ENCODE measurements at places on chromosomes 6 and 20. TPM values are rescaled to one million over a fixed set of nuclear protein-coding genes. Genes with fewer than 3 reads are reported as not detected.

ZNF318 gene
- 18.2 TPM for total RNA-seq

NQO2 gene
- total RNA-seq: 17.0 TPM

RSPH4A gene
- 0.14 TPM for total RNA-seq

DNA sequence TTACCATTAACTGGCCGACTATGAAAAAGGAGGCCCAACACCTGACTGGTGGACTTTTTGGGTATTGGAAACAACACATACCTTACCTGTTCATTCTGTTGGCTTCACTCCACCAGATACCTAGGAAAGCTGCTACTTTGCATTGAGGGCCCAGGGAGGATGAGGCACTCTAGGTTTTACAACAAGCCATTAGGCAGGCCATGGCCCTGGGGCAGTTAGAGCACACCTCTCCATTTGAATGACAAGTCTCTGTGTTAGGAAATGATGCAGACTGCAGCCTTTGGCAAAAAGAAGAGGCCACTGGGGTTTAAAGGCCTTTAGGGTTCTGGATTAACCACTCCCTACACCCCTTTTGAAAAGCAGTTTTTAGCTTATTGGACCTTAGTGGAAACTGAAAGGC is 144.3 kb downstream of the OR2B2 start:
- DNase-seq: no peak

TRAPPC3L gene
- not detected for total RNA-seq

EPHA7 gene
- not detected for total RNA-seq

SH3BGRL2 gene
- total RNA-seq: 1.2 TPM
